HuH-7.5 (cell line): ENCODE measurements at places on chromosomes 6 and 20.

GRCh38 chr6:90936286-90936685 is 349.4 kb upstream of the MAP3K7 start:
- DNase-seq = no peak

- DNase-seq = no peak
These were observed 166.0 kb upstream of the PLN start for GRCh38 chr6:118382126-118382525.

DNA sequence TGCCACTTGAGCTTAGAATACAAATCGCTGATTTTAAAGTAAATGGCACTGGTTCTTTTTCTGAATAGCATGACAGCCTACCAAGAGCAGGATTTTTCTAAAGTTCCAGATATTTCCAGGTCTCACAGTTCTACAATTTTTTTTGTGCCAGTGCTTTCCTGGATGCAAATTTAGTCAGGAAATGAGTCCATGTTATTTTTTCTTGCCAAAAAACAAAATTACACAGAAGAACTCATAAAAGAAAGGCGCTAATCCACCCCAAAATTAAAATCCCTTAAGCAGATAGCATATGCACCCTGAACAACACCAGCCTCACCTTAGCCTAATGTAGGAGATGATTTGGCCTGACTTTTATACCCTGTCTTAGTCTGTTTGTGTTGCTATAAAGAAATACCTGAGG is 86.4 kb upstream of the ARG1 start:
- DNase-seq = no peak

DNA sequence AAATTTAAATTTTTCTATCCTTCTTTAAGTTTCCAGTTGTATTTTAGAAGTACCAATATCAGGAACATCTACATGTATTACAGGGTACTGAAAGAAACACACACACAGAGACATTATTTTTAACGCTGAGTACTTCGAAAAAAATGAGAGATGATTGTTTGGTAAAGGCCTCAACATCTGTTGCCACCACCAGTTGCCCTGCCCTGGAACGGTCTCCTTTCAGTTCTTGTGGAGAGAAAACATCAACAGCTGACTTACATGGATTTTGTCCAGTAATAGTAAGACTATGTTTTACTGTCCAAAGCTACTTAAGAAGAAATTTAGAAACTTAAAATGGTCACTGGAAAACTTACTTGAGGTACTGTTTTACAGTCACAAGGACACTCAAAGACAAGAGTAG is 16.7 kb downstream of the HMGCLL1 start:
- no peak for DNase-seq

DNA sequence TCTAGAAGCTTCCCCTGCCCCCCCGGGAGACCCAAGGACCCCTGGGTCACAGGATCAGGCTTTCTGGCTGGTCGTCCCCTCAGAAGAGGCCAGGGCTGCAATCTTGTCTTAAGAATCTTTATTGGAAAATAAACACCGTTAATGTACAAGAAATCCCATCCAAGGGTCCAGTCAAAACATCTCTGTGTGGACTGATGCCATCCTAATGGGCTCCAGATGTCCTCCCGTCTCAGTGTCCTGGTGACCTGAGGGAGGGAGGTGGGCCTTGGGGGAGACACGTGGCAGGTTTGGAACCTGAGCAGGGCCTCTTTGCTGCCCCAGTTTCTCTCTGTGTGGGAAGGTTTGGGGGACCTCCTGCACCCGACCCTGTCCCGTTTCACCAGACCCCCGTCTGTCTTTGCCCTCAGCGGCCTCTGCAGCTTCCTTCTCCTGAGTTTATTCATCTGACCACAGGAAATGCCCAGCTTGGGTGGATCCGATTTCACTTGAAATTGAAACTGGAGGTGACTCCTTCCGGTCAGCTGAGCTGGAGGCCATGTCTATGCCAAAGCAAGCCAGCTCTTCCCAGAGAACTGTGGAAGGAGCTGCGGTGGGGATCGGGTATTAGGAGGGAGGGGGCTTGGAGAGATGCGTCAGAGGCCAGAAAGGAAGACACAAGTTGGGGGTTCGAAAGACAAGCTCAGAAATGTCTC is 75.1 kb downstream of the SLC2A10 start:
- DNase-seq = no peak

GRCh38 chr6:125421836-125422235 is 120.1 kb upstream of the HDDC2 start:
- no peak for DNase-seq

- no peak for DNase-seq
These were observed 37.9 kb downstream of the SYNDIG1 start for GRCh38 chr20:24507182-24507853.

GRCh38 chr20:11436113-11436905 is 481.4 kb upstream of the BTBD3 start:
- DNase-seq = no peak

DNA sequence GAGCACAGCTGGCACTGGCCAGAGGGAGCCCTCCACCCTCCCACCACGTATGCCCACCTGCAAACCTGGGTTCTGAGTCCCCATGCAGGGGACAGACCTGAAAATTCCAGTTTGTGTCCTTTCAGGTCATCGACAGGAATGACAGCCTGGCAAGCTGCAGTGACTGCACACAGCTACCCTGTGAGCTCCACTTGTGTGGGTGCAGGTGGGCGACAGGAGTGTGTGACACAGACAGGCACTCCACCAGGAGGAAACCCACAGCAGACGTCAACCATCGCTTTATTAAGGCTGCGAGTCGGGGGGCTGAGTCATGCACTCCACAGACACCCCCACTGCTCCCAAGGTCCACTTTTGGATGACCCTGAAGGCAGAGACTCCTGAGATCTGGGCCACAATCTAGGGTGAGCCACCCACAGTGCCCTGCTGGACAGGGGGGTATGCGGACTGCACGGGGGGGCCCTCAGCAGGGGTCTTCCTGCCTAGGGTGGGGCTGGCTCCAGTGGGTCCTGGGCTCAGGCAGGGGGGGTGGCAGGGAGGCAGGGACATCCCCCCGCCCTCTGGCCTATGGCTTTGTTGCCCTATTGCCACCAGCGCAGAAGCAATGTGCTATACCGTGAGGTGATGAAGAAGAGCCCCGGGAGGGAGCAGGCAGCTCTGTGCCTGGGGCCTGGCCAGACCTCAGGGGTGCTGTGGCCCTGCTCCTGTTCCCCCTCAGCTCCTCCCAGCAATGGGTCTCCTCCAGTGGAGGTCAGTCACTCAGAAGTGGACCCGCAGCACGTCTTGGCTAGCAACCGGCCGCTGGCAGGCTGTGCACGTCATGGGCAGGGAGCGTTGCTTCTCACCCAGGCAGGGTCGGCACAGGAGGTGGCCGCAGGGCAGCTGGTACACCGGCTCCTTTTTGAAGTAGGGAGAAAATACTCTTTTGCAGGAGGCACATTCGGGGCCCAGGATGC is 25.1 kb upstream of the AVP start:
- DNase-seq = no peak

DNA sequence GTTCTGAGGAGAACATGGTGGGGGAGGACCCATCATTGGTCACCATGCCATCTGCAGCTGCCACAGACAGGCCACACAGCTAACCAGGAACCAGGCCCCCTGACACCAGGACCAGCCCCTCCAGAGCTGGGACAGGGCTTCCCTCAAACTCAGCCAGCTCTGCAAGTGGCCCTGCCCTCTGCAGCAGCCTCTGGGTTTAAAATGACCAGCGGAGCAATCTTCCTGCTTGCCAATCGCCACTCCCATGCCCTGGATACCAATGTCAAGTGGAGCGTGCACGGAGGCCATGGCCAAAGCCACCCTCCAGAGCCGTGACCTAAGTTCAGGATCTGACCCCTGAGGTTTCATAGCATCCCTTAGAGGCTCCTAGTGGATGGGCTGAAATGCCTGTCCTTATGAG is 199.4 kb downstream of the SYNDIG1 start:
- no peak for DNase-seq

GRCh38 chr6:158756126-158756525 is 63.0 kb downstream of the EZR start:
- DNase-seq = no peak

- no peak for DNase-seq
These were observed 37.9 kb upstream of the RNF24 start for GRCh38 chr20:4053071-4053919.

DNA sequence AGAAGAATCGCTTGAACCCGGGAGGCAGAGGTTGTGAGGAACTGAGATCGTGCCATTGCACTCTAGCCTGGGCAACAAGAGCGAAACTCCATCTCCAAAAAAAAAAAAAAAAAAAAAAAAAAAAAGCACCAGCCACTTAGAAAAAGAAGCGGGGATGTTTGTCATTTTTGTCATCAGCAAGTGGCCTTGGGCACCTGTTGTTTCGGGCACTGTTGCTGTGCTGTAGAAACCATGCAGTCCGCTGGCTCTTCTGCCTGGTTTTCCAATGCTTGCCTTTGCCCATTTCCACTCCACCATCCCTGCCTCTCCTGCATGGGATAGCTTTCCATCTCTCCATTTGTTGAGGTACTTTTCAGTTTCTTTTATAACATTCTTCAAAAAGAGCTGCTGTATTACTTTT is 129.3 kb downstream of the ARID1B start:
- no peak for DNase-seq

DNA sequence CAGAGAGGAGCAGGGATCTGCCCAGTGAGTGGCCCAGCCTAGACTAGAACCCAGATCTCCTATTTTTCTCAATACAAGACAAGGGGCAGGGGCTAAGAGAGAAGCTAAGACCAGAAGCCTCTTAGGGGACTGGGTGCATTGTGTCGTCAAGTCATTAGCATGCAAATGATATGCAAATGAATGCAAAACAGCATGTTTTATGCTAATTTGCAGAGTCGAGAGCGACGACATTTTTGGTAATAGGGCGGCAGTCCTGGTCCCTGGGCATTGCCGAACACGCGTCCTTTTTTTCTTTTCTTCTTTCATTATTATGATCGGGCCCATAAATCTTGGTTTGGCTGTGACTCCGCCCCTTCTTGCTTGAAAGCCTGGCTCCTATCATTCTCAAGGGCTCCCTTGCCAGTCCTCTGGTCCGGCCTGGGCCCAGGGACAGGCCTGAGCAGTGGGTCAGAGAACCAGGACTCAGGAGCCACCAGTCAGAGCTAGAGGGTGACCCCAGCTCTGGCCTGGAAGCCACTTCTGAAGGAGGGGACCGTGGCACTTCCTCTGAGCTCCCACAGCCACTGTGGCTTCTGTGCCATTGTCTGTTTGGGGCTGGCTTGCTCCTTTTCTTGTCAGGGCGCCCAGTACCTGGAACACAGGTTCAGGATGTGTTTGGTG is 32.0 kb upstream of the SCRT2 start:
- no peak for DNase-seq

DNA sequence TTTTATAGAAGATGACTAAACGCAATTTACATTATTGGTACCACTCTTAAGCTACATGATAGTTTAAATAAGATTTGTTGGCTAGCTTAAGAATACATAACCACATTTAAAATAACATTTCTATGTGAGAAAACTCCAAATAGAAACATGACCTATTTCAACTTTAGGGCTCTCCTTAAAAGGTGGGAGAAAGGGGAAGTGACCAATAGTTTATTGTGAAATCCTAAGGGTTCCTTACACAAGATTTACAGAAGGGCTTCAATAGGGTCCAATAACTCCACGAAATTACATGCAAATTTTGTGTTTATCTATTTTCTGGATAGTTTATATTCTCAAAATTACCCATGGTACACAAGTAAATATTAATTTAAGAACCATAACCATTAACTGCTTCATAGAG is 91.6 kb upstream of the DST start:
- no peak for DNase-seq

DNA sequence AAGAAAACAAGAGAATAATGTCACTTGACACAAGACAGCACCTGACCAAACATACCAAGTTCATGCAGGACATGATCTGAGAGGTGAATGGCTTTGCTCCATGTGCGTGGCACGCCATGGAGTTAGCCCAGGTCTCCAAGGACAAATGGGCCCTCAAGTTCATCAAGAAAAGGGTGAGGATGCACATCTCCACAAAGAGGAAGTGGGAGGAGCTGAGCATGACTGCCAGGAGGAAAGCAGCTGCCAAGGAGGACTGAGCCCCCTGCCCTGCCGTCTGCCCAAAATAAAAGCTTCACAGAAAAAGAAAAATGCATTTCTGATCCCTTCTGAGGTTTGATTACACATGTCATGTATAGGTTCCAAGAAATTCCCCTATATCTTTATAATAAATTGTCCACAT is 82.0 kb upstream of the TSHZ2 start:
- no peak for DNase-seq

GRCh38 chr20:10856237-10857015 is 182.6 kb upstream of the JAG1 start:
- DNase-seq = no peak

- DNase-seq = no peak
These were observed 1.8 kb upstream of the YTHDF1 start for GRCh38 chr20:63217706-63218105.

DNA sequence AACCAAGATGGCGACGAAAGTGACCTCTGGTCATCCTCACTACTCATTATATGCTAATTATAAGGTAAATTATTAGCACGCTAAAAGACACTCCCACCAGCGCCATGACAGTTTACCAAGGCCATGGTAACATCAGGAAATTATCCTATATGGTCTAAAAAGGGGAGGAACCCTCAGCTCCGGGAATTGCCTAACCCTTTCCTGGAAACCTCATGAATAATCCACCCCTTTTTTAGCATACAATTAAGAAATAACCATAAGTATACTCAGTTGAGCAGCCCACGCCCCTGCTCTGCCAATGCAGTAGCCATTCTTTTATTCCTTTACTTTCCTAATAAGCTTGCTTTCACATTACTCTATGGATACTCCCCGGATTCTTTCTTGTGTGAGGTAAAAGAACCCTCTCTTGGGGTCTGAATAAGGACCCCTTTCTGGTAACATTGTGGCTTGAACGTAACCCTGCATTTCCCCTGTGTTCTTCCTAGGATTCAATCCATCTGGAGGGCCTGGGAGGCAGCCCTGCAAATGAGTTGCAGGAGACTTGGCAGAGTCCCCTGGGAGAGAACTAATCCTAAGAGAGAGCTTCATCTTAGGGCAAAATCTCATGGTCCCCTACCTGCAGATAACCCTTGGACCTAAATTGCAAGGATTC is 225.6 kb upstream of the JARID2 start:
- no peak for DNase-seq

DNA sequence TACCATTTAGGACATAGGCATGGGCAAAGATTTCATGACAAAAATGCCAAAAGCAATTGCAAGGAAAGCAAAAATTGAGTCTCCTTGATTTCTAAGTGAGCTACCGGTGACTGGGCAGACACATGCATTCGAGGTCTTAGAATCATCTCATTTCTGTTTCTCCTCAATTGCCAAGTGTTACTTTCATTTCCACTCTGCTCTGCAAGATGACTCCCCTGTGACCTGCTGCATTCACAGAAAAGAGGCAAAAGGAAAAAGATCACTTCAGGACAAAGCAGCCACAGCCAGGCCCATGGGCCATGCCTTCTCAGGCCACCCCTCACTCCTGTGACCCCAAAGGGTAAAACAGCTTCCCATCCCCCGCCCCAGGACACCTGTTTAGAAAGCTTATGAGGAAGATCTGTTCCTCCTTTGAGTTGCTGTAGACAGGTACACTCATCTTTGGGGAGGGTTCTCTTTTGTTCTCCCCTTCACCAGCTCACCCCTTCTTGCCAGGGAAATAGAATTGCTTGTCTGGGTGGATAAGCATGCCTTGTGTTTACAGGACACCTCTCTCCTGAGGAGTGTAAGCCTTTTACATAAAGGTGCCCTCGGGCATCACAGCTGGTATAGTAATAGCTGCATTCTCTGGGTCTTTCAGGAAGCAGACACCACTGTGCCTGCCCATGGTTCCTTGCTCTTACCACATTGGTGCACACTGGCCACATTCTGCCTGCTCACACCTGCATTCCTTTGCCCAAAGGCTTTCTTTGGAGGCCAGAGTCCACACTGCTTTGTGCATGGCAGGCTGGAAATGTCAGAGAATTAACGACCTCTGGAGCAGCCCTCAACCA is 105.0 kb downstream of the SLC24A3 start:
- no peak for DNase-seq

GRCh38 chr20:37362231-37362792 is 16.4 kb downstream of the SRC start:
- DNase-seq = no peak
